ENCODE measurements at places on chromosomes 2 and 18.

DNA sequence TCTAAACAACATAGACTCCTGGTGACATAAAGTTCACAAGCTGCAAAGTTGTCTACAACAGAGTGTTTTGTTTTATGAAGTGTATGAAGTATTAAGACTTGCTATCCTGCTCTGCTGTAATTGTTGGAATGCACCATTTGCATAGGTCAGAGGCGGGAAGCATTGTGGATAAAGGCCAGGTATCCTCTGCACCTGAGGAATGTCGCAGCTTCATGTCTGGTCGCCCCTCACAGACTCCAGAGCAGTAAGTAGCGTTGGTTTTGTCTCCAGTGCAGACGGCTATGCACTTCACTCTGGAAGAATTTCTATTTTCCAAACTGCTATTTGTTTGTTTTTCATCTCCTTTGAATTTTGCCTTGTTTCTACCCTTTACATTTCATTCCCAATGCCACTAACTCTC lies 63.1 kb downstream of the UNC80 start:
- no peak for DNase-seq

DNA sequence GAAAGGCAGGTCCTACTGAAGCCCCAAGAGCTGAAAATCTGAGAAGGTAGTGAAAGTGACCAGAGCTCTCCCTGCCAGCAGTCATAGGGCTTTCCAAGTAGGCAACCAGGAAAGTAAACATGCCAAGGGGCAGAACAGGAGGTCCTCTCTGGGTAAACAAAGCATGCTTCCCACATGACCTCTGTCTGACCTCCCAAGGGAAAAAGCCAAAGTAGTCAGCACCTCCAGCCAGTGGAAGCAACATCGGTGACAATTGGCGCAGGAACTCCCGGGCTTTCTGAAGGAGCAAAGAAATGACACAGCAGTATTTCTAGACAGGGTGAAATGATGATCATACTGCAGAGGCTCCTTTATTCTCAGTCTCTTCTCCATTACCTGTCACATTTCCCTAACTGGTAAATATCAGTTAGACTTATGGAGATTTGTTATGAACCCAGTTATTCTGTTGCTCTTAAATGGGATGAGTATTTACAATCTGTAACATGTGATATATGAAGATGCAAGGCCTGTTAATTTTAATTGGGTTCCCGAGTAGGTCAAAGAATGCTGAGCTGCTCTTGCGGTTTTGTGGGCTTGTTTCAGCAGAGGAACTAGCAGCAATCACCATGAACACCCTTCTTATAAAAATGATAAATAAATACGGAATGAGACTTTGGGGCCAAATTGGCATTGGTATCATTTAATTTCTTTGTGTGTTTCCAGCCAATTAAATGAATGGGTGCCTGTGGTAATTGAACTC lies 321.0 kb downstream of the RND3 start:
- DNase-seq = no peak

GRCh38 chr2:145431181-145431951 lies 911.4 kb upstream of the ZEB2 start:
- DNase-seq = no peak

DNA sequence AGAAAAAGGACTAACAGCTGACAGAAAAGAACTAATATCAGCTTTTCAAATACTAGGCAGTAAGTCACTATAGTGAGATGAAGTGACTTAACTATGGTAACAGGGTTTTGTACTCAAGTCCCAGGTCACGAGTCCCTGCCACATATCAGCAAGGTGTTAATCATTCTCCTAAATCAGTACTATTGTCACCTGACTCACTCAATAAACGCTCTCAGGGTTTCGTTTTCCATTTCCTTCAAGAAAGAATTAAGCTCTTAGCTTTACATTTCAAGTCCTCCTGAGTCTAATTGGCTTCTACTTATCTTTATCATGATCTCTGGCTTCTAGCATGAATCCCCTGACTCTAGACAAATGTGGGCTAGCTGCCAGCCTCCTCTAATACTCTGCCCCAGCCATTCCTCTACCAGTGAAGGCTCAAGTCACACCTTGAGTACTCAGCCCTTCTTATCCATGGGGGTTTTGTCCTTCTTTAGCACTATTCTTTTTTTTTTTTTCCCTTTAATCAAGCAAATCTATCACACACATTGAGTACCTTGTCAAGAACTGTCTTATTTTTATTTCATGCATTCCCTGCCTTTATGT lies 20.0 kb downstream of the BUB1 start:
- DNase-seq = no peak

DNA sequence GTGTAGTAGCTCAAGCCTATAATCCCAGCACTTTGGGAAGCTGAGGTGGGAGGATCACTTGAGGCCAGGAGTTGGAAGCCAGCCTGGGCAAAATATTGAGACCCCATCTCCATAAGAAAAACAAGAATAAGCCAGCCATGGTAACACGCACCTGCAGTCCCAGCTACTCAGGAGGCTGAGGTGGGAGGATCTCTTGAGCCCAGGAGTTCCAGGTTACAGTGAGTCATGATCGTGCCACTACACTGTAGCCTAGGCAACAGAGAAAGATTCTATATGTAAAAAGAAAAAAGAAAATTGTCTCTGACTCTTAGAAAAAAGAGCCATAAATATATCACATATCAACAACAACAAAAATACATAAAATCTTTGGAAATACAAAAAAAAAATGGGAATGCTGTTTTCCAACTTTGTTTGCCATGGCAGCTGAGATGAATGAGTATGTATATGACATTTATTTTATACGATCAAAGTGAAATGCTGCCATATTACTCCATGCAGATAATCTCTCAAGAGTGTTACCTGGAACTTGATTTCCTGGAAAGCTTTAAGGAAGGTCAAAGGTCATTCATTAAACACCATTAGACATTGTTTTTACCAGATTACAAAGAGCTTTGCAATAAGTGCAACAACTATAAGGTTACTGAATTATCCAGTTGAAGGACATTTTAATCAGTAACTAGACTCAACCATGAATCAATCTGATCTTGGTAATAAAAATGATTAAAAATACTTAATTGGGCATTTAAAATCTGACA lies 19.7 kb upstream of the DAPL1 start:
- no peak for DNase-seq
